Right cardiac atrium (tissue), 5 donors: ENCODE measurements at places on chromosomes 4 and X. TPM values are rescaled to one million over a fixed set of nuclear protein-coding genes. Genes with fewer than 3 reads are reported as not detected.

- DNase-seq = no peak
Measured at GRCh38 chr4:140499391-140499790, 1.3 kb upstream of the MGAT4D start.

GRCh38 chrX:67328476-67328875, 215.3 kb upstream of the AR start:
- no peak for DNase-seq

DNA sequence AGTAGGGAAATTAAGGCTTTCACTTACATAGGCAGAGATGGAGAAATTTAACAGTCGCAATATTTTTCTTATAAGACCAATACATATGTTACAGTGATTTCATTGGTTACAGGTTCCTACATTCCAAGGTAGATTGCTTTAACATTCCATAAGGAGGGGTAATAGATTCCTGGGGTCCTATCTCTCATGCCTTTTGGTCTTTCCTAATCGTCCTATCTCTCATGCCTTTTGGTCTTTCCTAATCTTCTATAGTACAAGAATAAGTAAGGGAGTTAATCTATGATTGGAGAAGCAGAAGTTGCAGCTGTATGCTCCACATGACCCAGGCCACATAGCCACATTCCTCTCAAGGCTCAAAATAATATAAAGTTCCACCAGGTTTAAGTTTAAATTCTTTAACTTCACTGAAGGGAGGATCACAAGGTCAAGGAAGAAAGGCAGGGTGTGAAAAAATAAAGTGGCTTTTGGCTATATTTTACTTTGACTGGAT, 285.0 kb upstream of the BOD1L1 start:
- DNase-seq = no peak

DNA sequence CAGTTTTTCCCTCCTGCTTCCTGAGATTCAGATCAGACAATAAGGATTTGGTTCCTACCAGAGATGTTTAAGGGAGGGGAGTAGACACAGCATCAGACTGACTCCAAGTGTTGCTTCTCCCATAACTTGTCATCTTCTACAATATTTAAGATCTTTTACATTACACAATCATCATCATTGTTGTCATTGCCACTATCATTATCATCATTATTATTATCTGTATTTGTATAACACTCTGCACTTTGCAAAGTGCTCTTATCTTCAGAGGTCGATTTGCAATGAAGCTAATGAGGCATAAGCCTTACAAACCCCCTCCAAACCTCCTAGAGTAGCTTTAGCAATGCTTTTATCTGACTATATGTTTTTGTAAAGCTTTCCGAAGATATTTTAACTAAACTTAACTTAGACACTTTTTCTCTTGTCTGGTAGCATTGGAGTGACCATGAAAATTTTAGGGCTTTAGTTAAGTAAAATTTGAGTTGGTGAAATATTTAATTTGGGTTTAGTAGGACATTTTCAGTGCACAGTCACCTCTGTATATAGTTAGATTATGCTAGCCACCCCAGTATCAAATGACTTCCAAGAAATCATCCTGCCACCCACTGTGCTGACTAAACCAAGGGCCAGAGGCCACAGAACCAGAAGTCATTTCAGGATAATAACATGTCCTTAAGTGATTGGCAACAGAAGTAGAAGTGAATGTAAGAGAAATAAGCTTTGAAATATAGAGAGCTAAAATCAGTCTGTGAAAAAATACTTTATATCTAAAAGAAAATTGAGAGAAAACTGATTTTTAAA, 124.2 kb upstream of the NRK start:
- DNase-seq = no peak

GRCh38 chr4:59200992-59201391, 1999.1 kb upstream of the ADGRL3 start:
- no peak for DNase-seq

RTL3 gene
- total RNA-seq = not detected

FGA gene
- 2.1 TPM for total RNA-seq

POU3F4 gene
- not detected for total RNA-seq
